HTR-8/SVneo (cell line): ENCODE measurements at places on chromosomes 4 and X.

GRCh38 chr4:83561381-83561780 is 25.5 kb downstream of the GPAT3 start:
- DNase-seq: no peak

GRCh38 chr4:139171876-139172691 is 4.9 kb downstream of the ELF2 start:
- peak; percentile 26 for DNase-seq

- DNase-seq: no peak
These were observed 595.9 kb downstream of the SMARCA1 start for GRCh38 chrX:128927363-128927762.

GRCh38 chr4:118077767-118078105 is 43.5 kb downstream of the NDST3 start:
- DNase-seq: no peak

GRCh38 chr4:76341063-76341462 is 34.5 kb downstream of the STBD1 start:
- peak; percentile 3 for DNase-seq

DNA sequence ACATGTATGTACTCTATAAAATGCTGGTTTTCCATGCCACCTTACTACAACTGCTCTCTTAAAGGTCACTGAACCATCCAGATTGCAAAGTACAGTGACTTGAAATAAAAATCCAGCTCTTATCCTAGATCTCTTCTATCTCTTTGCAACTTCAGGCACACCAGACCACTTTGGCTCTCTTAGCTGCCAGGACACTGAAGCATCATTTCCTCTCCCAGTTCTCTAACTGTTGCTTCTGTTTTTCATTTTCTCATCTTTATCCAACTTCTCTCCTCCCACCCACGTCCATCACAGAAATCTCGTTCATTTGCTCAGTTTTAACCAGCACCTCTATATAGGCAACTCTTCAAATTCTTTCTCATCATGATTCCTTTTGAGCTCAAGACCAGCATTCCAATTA is 74.3 kb downstream of the METTL14 start:
- DNase-seq: no peak

DNA sequence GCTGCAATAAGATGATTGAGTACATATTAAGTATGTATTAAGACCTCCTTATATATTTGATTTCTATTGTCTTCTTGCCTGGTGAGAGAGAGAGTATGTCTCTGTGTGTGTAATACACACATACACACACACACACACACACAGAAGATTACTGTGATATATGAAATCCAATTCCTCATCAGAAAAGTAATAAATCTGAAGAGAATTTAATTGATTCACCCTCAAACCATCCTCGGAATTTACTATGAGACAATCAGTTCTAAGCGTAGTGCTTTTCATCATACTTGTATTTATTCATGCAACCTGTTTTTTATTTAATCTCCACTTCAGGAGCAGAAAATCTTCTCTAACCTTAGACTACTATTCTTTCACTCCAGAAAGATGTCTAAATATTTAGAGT is 62.3 kb upstream of the TLL1 start:
- peak; percentile 50 for DNase-seq

GRCh38 chr4:26912069-26912468 is 51.4 kb downstream of the STIM2 start:
- no peak for DNase-seq

- no peak for DNase-seq
These were observed 47.7 kb downstream of the HMGB3 start for GRCh38 chrX:151030845-151031244.

DNA sequence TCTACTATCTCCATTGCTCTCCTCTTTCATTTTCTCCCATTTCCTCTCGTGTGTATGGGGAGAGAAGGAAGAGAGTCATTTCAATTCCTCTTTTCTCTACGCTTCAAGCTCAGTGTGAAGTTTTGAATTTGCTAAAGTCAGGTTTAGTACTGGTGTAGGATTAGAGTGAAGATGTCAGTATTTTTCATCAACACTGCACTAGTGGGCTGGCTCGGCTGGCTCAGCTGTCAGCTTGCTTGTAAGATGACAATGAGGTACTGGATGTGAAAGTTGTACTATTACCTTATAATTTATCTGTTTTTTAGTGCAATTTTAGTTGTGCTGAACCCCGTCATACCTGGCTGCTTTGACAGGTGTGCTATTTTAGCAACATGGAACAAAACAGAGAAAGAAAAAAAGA is 2.1 kb upstream of the SH2D1A start:
- DNase-seq: no peak

- DNase-seq: no peak
These were observed 23.1 kb downstream of the CENPC start for GRCh38 chr4:67522230-67522629.

- DNase-seq: no peak
These were observed 152.7 kb upstream of the FTHL17 start for GRCh38 chrX:31224381-31225012.

- DNase-seq: no peak
These were observed 98.0 kb downstream of the SPOCK3 start for GRCh38 chr4:167136270-167136669.

DNA sequence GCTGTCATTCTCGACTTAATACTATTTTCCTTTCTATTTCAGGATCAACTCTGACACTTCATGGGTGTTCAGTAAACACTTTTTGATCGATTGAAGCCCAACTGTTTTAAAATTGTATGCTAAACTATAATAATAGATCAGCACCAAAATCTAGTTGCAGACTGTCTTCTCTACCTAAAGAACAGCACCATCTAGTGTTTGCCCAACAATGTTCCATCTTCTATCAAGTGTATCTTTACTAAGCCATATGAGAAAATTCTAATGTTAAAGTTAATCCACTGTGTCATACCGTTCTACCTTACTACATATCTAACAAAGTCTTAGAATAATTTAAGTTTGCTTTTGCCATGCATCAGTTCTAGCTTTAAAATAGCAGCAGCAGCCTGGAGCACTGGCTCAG is 113.0 kb upstream of the PRDX4 start:
- DNase-seq: peak; percentile 27

- no peak for DNase-seq
These were observed 30.5 kb upstream of the OCIAD2 start for GRCh38 chr4:48937033-48937432.

DNA sequence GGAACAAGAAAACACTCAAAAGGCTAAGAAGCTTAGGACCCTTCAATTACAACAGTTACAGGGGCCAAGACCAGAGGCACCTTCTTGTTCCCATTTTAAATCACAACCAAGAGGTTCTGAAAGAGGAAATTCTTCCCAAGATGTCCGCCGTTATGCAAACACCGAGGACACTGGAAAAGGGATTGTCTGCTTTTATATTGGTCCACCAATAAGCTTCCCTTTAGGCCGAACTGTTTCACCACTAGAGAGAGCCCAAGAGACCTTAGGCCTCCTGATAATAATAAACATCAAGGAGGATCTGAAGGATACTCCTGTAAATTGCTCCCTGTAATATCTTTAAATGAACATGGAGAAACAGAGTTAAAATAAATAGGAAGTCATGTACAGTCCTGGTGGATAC is 92.6 kb upstream of the NLRP2B start:
- DNase-seq: no peak

- DNase-seq: peak; percentile 15
These were observed 103.4 kb downstream of the PDE5A start for GRCh38 chr4:119525005-119525749.

DNA sequence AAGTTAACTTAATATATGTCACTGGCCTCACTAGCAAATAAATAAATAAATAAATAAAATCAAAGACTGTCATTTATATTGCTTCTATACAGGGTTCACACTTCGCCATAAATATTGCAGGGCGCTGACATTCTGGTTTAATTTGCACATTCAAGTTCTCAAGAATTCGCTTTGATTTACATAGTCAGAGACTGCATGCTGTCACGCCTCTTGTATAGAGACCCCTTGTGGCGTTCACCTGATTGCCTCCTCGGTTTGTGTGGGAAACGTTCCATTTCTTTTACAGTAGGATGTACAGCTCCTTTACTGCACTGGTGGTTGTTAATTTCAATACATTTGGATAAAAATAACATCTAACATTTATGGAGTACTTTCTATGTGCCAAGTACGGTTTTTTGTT is 71.3 kb upstream of the ADGRG2 start:
- no peak for DNase-seq

DNA sequence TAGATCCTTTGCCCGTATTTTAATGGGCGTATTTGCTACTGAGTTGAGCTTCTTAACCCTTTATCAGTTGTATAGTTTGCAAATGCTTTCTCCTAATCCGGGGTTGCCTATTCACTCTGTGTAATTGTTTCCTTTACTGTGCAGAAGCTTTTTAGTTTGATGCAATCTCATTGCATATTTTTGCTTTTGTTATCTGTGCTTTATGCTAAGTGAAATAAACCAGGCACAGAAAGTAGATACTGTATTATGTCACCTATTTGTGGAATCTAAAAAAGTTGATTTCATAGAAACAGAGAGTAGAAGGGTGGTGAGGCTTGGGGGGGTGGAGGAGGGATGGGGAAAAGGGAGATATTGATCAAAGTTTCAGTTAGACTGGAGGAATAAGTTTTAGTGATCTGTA is 17.7 kb downstream of the OGT start:
- no peak for DNase-seq

DNA sequence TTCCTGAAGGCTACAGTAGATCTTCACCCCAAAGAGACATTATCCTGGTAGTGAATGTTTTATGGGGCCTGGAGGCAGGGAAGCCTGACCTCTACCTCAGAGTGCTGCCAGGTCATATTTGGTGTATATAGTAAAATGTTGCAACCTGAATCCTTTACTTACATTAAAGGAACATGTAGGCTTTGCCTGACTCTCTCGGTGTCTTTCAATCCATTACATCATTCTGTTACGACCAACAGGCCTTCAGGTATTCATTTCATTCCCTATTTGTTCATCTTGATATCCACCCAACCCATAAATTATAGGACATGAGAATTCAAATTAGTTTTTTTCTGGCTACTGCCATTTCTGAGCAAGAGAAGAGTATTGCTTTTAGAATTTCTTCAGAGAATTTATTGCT is 116.5 kb downstream of the CFAP299 start:
- DNase-seq: no peak

DNA sequence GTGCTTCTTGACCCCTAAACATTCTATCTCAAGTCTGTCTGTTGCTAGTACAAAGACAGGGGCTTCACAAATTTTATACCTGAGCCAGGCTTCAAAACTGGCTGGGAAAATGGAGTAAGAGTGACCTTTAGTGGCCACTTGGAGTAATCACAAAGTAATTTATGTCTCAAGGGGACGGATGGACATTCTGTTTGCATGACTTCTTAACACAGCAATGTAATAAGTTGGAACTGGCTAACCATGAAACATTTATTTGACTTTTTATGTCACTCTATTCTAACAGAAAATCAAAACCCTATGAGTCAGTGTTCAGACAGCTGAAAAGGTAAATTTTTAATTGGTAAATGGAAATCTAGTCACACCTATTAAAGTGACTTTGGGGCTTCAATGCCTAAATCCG is 600.6 kb downstream of the ANKRD50 start:
- peak; percentile 45 for DNase-seq

- no peak for DNase-seq
These were observed 326.9 kb downstream of the FAT4 start for GRCh38 chr4:125641611-125642010.
